ENCODE measurements at places on chromosomes 2 and 18.

DNA sequence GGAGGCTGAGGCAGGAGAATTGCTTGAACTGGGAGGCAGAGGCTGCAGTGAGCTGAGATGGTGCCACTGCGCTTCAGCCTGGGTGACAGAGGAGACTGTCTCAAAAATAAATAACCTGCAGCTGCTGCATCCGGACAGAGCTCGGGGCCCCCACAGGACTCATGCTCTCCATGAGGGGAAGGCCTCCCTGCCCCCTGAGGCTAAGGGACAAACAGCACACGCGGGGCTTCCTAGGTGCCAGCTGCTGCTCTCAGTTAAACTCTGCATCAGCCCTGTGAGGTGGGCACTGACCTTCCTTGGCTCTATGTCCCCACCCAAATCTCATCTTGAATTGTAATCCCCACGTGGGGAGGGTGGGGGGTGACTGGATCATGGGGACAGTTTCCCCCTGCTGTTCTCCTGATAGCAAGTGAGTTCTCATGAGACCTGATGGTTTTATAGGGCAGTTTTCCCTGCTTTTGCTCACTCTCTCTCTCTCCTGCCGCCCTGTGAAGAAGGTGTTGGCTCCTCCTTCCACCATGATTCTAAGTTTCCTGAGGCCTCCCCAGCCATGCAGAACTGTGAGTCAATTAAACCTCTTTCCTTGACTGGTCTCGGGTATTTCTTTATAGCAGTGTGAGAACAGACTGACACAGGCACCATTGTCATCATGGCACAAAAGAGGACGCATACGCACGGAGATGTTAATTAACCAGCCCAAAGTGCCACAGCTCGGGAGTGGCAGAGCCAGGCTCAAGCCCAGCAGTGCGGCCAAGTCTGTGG is 49.9 kb upstream of the TAF1B start:
- DNase-seq = no peak

DNA sequence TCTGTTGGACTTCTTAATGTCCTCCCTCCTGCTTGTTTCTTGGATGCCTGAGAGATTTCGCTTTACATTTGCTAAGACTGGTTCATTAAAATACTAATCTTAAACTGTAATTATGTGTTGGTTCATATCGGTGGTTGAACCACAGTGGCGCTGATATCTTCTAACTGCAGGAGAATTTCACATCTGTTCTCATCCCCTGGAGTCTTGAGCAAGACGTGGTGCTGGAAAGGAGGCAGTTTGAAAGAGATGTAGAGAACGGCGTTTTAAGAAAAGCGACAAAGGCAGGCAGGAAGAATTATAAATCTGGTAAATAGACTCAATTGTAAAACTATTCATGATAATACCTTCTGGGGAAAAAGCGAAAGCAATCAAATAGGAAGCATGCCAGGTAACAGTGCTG is 79.5 kb downstream of the NXPH2 start:
- no peak for DNase-seq

- DNase-seq = no peak
Observed at GRCh38 chr2:112812318-112813267, 24.0 kb downstream of the IL1B start.

- DNase-seq = no peak
Observed at GRCh38 chr2:42071791-42072190, 24.0 kb downstream of the PKDCC start.

Measured in activated naive CD8-positive, alpha-beta T cell treated with anti-CD3 and anti-CD28 coated beads for 36 hours (primary cell).